ENCODE measurements at places on chromosomes 11 and 22.
A peak's percentile ranks its signal among the peaks of the same experiment; 100 is the strongest.

DNA sequence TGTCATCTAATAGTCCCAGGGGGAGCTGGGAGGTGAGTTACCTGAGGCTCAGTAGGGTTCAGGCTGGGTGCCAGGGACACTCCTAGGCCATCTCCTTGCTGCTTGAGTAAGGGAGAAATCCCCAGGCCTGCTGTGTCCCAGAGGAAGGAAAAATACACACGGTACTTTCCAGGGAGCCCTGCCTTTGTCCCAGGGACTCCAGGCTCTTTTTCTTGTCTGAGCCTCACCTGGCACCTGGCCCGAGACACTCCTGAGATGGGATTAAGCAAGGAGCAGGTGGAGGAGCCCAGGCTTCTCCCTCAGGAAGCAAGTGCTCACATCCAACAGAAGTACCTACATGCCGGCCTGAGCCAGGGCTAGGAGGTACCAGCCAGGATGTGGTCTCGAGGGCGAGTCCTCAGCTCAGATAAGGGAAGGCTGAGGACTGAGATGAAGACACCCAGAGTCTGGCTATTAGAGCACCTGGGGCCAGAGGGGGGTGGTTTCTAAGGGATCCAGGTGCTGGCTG, 899 bp upstream of the KLHDC7B start:
- peak; percentile 78 for DNase-seq

GRCh38 chr11:2256293-2256913, 14.0 kb downstream of the ASCL2 start:
- DNase-seq = no peak

DNA sequence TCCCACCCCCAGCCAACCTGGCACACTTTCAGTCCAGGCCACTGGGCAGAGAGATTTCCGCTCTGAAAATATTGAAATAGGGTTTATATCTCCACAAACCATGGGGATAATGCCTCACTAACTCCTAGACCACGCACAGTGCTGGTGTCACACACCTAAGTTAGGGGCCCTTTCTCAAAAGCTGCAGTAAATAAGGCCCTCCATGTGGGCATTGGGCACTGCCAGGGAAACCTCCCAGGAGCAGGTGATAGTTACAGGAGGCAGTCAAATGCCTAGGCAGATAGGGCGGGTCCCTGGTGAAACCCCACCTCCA, 3.1 kb upstream of the IL10RA start:
- DNase-seq = no peak

DNA sequence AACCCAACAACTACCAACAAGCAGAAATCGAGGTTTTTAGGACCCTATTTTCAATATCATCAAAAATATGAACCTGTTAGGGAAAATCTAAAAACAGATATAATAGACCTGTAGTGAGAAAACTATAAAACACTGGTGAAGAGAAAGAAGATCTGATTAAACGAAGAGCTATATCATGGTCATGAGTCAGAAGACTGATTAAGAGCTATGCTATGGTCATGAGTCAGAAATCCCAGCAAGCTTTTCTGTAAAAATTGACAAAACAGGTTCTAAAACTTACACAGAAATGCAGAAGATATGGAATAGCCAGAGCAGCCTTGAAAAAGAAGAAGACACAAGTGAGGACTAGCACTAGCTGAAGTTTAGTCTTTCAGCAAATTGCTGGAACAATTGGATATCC, 345.0 kb downstream of the TBC1D22A start:
- DNase-seq = no peak

GRCh38 chr11:8765294-8765693, 82.7 kb downstream of the RPL27A start:
- DNase-seq = no peak
